Stimulated activated CD8-positive, alpha-beta memory T cell treated with anti-CD3 and anti-CD28 coated beads, Interleukin-4, amount 100 ng/mL, for 1 hour (primary cell): ENCODE measurements at places on chromosomes 7 and 10.

GRCh38 chr7:45027774-45028114, 27.7 kb downstream of the CCM2 start:
- DNase-seq: no peak

DNA sequence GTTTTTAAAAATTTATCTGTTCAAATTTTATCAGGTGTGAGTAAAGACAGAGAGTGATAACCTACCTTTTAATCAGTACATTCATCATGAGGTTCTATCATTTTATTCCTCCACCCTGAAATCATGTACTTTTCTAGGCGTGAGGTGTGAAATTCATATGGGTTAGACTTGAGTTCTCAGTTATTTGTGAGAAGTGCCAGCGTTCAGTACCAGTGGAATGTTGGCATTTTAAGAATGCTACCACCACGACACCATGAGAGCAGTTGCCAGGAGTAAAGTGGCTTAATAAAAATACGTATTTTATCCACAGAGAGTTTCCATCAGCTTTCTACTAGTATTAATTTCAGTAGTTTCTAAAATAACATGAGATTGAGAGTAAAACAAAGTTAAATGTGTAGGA, 104.1 kb upstream of the FERD3L start:
- no peak for DNase-seq

- DNase-seq: no peak
Observed at GRCh38 chr7:122132341-122132740, 11.7 kb downstream of the AASS start.

DNA sequence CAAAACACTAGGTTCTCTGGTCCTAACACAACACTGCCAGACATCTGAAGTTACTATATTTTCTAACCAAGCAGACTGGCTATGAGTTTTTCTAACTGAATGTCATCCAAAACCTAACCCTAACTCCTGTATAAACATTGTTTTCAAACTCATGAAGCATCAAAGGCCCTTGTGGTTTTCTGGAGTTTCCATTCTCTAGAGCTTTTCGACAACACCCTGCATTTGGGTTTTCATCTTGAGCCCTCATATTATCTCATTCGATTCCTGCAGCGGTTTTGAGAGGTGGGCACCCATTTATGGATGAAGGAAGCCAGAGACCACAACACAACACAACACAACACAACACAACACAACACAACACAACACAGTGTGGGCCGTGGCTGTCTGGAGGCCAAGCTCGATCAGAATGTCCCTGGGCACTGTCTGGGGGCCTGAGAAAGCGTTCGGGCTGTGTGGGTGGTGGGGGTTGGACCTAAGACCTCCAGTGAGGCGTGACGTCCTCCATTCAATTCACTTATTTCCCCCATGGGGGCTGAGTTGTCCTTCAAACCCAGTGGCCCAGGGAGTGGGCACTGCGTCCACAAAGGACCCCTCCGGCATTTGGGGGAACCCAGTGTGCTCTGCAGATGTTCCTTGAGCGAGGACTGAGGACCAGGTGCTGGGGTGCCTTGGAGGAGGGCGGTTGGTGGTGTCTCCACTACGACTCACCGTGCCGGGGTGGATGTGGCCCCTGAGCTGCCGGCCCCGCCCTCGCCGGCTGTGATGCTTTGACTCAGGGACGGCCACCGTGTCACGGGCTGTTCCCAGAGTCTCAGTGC, 490.4 kb downstream of the DNAJB6 start:
- DNase-seq: no peak

GRCh38 chr7:125599387-125599786, 669.8 kb upstream of the POT1 start:
- DNase-seq: no peak

- no peak for DNase-seq
Observed at GRCh38 chr7:78783179-78783962, 670.1 kb downstream of the MAGI2 start.

GRCh38 chr10:87715552-87716347, 56.1 kb downstream of the PAPSS2 start:
- DNase-seq: no peak

DNA sequence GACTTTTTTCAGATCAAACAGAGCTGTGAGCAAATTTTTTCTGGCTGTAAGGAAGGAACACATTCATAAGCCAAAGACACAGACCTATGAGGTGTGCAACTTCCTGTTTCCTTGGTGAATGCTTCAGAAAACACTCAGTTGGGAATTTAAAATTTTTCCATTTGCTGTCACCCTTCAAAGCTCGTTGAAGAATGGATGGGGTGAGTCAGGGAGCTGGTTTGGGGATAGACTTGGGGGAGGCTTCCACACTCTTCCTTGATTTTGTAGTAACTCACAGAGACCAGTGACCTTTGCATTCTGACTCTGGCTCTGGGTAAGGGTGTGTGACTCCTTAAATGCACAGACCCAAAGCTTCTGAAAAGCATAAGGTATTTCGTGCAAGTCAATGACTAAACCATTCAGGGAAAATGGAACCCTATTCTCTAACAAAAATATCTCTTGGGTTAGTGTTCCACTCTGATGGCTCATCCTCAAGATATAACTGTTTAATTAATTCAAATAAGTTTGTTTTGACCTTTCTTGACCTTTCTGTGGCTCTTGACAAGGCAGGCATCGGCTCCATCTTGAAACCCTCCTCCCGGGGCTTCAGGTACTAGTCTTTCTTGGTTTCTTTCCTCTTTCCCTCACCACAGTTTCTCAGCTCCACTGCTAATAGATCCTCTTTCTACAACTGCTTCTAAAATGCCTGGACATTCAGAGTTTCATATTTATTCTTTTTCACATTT, 227.8 kb upstream of the INHBA start:
- no peak for DNase-seq

- DNase-seq: no peak
Observed at GRCh38 chr7:27586825-27587224, 75.9 kb downstream of the HIBADH start.

DNA sequence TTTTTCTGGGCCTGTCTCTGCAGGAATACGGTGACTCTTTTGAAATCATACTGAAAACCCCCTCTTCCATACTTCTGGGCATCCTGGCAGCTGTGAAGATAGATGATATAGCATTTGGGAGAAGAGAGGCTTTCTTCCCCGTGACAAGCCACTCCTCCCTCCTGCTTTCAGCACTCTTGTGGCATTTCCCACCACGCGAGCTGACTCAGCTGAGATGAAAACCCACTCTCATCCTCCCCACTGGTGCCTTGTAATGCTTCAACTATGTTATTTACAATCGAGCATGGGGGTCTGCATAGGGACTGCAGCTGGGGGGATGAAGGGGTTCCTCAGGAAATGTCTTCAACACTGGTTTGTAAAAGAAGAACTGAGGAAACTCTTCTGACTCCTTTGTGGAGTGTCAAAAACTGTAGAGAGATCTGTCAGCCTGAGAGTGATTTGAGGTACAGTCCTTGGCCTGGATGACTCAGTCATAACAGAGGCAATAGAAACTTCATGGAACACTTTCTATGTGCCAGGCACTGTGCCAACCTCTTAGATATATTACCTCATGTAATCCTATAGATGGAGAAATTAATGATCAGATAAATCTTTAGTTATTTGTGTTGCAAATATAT, 1.7 kb upstream of the TBATA start:
- no peak for DNase-seq

DNA sequence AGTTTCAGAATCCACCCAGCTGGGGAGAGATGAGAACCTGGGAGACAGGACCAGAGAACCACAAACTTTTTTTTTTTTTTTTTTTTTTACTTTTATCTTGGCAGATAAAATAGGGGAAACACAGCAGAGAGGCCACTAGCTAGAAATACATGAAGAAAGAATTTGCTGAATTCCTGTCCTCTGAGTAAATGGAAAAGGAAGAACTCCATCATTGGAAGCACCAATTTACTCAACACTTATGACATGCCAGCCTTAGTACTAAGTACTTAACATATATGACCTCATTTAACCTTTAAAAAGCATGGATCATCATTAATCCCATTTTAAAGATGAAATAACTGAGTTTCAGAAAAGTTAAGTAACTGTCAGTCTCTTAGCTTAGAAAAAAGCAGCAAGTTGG, 343.0 kb upstream of the NPSR1 start:
- no peak for DNase-seq

DNA sequence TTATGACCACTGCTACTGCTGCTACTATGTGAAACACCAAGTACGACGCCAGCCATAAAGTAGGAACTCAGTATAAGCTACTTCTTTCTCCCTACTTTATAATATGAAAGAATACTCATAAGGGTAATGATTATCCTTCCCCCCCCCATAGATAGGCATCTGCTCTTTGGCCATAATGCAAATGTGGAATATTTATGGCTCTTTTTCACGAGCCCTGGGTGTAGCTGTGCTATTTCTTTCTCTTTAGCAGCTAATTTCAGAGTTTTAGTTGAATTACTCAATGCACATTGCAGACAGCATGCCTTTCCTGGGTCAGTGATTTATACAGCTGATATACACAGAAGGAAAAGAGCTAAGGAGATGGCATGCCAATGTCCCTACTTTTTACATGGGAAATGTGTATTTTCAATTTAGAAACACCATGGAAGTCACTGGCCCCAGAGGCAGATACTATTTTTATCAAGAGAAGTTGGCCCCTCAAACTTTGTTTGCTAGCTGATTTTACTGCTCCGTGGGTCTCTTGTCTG, 234.1 kb upstream of the KIAA1217 start:
- DNase-seq: no peak
